Hematopoietic multipotent progenitor cell (in vitro differentiated cells): ENCODE measurements at places on chromosomes 16 and 17. TPM values are rescaled to one million over a fixed set of nuclear protein-coding genes. Genes with fewer than 3 reads are reported as not detected.

- DNase-seq = no peak
Measured at GRCh38 chr17:42989726-42990652, 8.2 kb upstream of the RPL27 start.

DNA sequence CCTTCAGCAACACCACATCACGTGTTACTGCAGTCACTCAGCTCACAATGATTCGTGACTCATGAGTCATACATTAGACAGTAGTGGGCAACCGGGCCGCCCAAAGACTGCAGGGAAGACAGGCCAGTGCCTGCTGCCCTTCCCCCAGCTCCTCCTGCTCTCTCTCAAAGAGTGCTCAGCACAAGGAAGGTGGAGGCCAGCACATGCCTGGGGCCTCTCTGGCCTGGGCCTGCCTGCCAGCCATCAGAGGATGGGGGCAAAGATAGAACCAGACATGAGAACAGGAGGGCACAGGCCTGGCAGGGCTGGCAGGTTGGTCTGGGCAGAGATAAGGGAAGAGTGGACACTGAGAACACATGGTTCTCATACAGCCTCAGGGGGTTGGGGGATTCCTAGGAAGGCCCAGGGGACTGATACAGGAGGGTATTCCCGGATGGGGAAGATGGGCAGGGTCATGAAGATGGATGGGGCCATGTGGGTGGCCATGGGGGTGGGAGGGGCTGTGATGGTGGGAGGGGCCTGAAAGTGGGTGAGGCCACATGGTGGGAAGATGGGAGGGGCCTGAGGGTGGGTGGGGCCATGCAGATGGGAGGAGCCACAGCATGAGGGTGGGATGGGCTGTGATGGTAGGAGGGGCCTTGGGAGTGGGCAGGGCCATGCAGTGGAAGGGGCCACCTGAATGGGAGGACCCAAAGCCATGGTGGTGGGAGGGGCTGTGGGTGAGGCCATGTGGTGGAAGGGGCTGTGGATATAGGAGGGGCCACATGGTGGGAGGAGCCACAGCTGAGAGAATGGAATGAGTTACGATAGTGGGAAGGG, 29.0 kb downstream of the KATNB1 start:
- DNase-seq = peak; percentile 40

Gene SDK2
- total RNA-seq = 17.2 TPM

Gene RHBDL3
- 0.27 TPM for total RNA-seq

- no peak for DNase-seq
Measured at GRCh38 chr17:39224778-39225307, 902 bp downstream of the STAC2 start.
